ENCODE measurements at places on chromosomes 3 and 15.
A peak's percentile ranks its signal among the peaks of the same experiment; 100 is the strongest.

- DNase-seq = no peak
Observed at GRCh38 chr3:131091768-131092167, 65.1 kb downstream of the NEK11 start.

GRCh38 chr15:50140098-50140497 is 21.1 kb upstream of the ATP8B4 start:
- DNase-seq = no peak

DNA sequence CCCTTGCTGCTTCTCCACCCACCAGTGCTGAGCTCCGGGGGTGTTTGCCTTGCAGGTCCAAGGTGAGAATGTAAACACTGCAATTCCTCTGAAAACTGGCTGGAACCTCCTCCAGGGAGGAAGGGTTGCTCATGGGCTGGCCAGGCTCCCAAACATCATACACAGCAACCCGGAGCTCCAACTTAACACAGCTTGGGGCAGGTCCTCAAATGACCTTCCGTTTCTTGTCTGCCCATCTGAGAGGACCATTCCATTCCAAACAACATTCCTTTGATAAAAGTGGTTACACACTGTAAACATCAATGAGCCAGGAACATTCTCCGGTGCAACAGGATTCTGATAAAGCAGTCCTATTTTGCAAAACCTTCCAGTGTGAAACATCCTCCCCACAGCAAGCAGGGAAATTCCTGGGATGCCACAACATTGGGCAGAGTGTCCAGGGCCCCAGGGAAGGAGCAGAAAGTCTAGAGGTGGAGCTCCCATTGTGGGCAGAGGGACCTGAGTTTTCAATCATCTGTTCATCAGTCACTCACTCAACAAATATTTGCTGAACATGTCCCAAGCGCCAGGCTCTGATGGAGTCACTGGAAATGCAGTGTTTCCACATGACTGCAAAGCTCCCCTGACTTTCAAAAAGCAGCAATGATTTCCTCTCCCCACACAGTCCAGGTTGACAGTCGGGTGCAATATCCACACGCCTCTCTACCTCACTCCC is 7.3 kb upstream of the HEG1 start:
- no peak for DNase-seq

DNA sequence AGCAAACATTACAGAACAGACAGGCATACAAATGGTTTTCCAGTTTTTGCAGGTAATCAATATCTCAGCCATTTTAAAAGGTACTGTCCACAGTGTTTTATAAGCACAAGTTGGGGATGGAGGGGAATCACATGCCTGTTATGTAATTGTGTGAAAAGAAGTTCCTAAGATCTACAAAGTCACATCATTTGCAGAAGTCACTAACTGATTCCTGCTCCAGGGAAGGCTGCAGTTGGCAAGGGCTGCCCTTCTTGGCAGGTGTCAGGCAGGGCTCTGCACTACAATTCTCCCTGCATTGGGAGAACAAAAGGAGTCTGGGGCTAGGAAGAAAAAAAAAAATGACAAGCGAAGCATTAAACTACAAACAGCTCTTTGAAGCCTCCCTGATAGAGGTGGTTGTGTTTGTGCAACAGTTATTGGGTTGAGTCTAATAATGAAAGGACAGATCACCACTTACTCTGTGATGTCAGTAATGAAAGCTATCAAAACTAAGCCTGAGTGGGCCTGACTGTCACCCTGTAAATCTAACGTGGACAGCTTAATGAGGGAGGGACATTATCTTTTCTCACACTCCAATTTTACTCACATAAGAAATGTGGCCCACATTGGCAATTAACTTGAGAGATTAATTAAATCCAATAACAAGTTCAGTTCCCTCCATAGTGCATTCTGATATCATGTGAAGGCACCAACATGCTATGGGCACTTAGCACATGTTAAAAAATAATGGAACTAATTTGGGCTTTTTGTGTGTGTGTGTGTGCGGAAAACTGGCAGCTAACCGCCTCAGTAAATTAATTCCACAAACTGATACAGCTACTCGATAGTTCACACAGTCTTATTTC is 242.9 kb downstream of the FHIT start:
- no peak for DNase-seq

- no peak for DNase-seq
Observed at GRCh38 chr3:178465260-178466180, 70.7 kb upstream of the KCNMB2 start.

DNA sequence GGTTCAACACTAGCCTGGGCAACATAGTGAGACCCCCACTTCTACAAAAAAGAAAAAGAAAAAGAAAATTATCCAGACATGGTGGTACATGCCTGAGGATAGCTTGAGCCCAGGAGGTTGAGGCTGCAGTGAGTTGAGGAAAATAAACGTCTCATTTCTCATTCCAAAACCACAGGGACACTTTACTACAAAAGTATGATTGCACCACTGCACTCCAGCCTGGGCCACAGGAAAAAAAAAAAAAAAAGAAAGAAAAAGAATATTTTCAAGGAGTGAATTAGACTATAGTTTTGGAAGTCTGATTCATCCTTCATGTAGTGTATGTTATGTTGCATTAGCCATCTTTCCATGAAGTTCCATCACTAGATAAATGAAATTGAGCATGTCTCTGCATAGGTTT is 149.5 kb upstream of the THBS1 start:
- DNase-seq = no peak

- peak; percentile 50 for DNase-seq
Observed at GRCh38 chr15:42691308-42691707, 45.6 kb downstream of the CDAN1 start.

GRCh38 chr15:45827275-45827674 is 192.4 kb downstream of the SQOR start:
- DNase-seq = no peak

DNA sequence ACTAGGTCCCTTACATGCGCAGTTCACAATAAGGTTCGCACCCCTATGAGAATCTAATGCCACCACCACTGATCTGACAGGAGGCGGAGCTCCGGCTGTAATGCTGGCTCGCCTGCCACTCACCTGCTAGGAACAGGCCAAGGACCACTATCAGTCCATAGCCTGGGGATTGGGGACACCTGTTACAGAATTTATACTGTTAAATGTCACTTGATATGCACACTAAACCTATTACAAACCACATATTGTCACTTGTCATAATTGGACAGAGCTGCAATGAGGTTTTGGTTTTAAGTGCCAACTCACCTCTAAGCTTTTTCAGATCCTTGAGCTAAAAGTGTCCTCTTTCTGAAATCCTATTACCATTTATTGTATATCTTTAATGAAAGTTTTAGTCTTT is 507.9 kb upstream of the TPRG1 start:
- DNase-seq = no peak

- DNase-seq = no peak
Observed at GRCh38 chr3:25674670-25675069, 10.0 kb upstream of the TOP2B start.
